Activated CD4-positive, alpha-beta T cell treated with anti-CD3 and anti-CD28 coated beads, Interleukin-2, Interleukin-4, amounts not matched to agents 100 ng/mL and 50 ng/mL, durations not matched to agents 16 hours and 8 hours (primary cell): ENCODE measurements at places on chromosomes 7 and 10.

DNA sequence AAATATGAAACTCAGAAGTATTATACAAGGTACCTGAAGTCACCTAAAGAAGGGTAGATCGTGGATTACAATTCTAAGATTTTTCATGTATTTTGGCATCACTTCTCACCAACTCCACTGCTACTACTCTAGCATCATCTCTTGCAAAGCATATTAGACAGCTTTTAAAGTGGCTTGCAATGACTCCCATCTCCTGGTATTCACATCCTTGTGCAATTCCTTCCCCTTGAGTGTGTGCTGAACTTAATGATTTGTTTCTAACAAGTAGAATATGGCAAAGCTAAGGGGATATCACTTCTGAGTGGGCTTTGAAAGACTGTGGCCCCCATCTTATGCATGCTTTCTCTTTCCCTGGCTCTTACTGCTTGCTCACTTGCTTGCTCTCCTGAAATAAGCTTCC is 280.2 kb downstream of the SNX13 start:
- DNase-seq = no peak

DNA sequence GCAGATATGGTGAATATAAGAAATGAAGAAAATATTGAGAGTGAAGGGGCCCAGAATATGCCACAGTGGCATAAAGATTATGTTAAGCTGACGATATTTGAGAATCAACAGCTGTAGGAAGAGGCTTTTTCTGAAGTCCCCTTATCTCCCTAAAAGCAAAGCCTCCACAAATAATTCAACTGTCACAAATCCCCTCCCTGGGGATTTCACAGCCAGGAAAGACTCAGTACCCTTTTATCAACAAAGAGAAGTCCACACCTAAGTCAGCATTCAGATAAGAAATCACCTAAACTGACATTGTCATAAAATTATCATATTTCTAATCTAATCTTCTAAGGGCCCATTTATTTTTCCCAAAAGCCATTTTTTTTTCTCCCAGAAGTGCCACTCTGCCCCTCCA is 284.9 kb upstream of the VWC2 start:
- no peak for DNase-seq

- no peak for DNase-seq
These were observed 301.2 kb downstream of the PLXDC2 start for GRCh38 chr10:20117471-20117870.

DNA sequence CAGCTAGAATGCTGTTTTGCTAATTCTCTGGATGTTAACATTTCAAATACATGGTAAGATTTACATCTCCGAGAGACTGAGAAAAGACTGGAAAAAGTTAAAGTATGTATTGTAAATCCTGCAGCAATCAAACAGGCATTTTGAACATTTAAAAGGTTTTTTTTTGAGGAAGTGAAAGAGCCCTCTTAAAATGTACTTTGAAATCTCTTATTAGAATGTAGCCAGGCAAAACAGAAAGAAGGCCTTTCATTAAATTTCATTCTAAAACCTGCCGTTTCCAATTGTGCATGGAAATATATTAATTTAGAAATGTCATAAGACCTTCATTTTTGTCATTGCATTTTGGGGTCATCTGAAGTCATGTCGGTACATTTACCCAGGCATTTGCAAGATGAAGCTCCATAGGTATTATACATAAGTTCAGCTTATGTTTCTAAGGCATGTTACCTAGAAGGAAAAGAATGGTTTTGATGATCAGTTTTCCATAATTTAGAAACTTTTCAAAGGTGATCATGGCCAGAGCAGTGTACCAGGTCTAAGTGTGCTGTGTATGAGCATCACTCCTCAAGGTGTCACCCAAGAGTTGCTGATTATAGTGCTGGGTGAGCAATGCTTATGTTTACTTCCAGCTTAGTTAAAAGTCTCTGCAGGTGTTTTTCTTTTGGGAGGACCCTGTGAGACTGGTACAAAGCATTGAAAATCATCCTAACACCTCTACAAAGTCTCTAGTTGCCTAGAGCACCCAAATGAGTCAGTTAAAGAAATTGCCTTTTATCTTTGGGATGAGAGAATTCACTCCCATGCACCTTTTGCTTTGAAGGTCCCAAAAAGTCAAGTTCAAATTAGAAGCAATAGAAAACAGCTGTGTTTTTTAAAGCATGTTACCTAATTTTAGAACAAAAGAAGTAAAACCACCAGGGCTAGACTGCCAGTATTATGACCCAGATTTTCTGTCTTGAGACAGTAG is 7.1 kb downstream of the ZNF736 start:
- DNase-seq = no peak

GRCh38 chr7:5428478-5429252 is 5.0 kb upstream of the TNRC18 start:
- DNase-seq = no peak

DNA sequence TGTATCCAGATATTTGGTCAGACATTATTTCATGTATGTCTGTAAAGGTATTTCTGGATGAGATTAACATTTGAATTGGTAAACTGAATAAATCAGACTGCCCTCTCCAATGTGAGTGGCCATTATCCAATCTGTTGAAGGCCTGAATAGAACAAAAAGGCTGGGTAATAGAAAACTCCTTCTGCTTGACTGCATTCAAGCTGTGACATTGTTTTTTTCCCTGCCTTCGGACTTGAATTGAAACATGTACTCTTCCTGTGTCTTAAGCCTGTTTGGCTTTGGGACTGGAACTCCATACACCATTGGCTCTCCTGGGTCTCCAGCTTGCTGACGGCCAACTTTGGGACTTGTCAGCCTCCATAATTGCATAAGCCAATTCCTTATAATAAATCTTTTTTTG is 36.0 kb upstream of the ARHGAP21 start:
- DNase-seq = no peak

DNA sequence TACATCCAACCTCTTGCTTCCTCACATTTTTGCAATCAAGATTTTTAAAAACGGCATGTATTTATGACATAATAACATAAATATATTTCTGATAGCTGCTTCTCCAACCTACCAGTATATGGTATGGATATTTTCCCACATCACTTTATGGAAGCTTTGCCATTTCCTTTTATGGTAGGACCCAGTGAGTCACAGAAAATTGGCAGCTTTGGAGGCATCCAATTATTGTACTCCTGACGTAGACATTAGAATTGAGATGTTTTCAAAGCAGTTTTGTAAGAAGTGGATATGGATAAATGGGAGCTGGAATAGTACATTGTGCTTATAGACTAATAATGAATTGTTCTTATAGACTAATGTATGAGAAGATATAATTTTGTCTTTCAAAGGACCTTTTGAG is 23.8 kb upstream of the BICC1 start:
- no peak for DNase-seq
